ENCODE measurements at places on chromosomes 3 and 15.

DNA sequence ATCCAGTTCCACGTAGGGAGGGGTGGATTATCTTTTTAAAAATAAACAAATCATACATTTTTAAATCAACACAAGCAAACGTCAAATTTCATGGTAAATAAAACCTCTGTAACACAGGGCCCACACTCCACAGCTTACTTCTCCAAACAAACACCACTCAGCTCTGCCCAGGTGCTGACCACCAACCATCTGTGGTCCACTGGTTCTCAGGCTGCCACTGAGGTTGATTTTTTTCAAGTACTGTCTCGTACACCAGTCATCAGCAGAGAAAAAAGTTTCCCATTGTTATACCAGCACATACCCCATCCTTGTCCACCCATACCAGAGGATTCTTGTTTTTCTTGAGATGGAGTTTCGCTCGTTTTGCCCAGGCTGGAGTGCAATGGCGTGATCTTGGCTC is 32.4 kb downstream of the CHSY1 start:
- no peak for DNase-seq

DNA sequence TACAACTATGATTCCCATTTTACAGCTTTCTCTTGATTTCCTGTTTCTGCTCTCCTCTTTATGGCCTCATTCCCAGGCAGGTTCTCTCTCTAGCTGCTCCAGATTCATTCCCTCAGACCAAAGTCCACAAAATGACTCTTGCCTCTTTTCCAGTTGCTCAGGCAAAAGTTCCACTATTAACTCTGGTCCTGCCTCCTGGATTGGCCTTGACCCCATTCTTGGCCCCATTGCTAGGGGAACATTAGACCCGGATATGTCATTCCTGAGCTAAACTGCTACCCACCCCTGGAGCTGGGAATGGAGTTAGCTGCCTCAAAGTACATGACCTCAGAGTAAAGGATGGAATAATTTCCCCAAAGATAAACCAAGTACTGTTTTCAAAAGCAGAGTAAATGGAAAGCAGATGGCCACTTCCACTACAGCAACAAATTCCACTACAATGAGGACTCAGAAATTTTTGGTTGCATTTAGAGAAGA is 73.0 kb upstream of the GAP43 start:
- no peak for DNase-seq

DNA sequence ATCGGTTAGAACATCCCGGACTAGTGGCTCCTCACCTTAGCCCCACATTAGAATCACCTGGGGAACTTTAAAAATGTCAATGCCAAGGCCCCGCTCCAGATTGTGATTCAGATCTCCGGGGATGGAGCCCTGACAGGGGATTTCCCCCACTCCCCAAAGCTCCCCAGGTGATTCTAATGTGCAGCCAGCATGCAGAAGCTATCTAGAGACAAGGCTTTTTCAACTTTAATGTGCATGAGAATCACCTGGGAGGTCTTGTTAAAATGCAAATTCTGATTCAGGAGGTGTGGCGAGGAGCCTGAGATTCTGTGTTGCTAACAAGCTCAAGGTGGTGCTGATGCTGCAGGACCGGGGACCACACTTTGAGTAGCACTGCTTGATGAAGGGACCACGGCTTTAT is 156.7 kb downstream of the RAB11A start:
- no peak for DNase-seq

DNA sequence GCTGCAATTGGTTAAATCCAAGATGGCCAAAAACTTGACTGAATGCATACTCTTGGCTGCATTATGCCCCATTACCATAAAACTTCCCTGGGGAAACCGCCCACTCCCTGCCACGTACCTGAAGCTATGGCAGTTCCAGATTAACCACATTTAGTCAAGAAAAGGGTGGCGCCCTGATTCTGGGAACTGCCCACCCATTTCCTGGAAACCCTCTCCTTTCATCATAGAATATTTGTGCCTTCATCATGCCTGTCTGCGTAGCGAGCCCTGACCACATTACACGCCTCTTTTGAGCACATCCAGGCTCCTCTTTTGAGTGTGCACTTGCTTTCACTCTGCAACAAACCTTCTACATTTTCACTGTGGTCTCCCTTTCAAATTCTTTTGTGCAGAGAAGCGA is 5.2 kb downstream of the LINS1 start:
- no peak for DNase-seq

GRCh38 chr15:63019511-63020109 is 22.9 kb upstream of the TPM1 start:
- DNase-seq, result peak; percentile 93

DNA sequence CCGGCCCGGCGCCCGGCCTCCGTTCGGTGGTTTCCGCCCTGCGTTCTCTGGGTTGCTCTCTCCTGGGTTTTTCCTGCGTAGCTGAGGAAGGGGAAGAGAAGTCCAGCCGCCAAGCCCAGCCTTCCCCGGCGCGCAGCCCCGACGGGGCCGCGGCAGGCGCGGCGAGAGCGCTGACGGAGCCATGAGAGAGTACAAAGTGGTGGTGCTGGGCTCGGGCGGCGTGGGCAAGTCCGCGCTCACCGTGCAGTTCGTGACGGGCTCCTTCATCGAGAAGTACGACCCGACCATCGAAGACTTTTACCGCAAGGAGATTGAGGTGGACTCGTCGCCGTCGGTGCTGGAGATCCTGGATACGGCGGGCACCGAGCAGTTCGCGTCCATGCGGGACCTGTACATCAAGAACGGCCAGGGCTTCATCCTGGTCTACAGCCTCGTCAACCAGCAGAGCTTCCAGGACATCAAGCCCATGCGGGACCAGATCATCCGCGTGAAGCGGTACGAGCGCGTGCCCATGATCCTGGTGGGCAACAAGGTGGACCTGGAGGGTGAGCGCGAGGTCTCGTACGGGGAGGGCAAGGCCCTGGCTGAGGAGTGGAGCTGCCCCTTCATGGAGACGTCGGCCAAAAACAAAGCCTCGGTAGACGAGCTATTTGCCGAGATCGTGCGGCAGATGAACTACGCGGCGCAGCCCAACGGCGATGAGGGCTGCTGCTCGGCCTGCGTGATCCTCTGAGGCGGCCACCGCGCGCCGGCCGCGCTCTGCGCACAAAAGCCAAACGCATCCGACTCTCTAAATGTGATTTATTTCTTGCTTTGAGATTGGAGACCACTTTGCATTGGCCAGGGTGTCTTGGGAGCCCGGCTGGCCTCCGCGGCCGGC is 727 bp downstream of the RAP2B start:
- no peak for DNase-seq

DNA sequence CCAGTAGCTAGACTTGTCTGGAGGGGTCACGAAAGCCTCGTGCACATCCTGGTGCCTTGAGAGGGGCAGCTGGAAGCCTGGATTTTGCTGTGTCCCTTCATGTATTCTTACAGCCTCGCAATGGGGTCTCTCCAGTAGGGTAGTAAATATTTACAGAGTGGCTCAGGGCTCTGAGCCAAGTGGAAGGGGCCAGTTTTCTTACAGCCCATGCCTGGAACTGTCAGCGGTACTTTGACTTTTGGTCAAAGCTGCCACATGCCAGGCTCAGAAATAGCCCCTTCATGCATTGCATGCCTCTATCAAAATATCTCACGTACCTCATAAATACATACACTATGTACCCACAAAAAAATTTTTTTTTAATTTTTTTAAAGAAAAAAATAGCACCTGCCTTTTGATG is 119.2 kb downstream of the OSBPL10 start:
- DNase-seq, result no peak

DNA sequence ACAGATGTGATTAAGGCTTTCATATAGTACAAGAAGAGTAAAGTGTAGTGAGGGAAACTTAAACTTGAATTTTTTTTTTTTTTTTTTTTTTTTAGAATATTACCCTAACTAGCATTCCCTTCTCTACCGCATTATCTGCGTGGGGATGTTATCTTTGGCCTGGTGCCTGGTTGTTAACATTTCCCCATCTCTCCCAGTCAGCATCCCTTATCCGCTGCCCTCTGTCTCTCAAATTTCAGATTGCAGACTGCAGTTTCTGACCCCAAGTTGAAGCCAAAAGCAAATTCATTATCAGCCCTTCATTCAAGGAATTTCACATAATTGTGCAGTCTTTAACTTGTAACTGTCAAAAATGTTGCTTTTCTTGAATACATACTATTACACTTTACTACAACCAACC is 353.0 kb downstream of the PLOD2 start:
- DNase-seq, result peak; percentile 81

GRCh38 chr15:84992157-84992944 is 10.7 kb downstream of the PDE8A start:
- peak; percentile 65 for DNase-seq

DNA sequence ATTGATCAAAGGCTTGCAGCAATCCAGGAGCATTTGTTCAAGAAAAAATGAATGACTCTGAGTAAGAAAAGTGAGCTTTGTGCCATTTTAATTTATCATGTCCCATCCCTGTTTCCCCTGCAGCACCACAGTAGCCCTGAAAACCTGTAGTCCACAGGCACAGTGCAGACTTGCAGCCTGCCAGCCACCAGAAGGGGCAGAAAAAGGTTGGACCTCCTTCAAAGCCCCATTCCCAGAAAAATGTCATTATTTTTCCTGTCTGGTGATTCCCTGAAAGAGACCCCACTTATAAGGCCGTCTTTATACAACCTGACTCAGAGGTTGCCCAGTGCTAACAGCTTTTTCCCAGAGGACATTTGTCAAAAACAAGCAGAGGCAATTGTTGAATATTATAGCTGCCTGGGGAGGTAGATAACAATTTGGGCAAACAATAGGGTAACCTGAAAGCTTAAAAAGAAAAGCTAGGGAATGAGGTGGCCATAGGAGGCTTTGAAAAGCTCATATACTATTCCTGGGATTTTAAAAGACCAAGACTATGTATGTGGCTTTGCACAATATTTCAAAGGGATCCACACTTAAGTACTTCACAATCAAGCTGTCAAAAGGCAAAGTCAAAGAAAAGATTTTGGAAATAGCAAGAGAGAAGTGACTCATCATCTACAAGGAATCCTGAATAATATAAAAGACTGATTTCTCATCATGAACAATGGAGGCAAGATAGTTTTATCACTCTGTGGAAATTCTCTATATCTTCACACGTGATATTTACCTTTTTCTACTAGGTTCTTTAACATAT is 136.8 kb upstream of the PLXNA1 start:
- DNase-seq, result no peak

DNA sequence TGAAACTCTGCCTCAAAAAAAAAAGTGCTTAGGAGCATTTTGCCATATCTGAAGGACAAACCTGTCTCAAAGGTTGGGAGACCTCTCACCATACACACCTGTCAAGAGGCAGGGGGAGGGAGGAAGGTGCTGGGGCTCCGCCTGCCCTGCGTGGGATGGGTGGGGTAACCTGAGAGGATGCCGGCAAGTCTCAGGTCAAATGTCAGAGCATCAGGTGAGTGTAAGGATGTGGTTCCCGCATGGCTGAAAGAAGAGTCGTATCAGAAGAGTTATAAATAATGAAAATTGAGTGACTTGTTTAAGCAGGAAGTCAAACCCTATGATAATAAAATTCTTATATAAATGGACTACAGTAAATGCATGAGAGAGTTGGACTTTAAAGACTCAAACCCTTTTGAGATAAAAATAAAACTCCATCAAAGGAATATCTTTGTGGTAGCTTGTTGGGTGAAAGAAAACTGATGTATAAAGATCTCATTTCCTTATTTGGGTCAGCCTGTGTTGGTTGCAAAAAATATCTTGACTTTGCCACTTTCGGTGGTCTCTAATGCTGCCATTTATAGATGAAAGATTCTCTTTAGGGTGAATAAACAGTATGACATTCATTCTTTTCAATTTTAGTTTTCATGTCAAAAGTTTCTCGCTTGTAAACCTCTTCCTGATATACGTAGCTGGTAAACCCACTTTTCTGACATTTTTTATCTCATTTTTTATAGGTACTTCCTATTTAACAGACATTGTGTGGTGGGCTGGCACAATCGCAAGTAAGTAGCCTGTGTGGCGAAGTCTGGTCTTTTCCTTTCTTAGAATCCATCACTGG is 23.8 kb downstream of the NIPA1 start:
- no peak for DNase-seq

GRCh38 chr15:99279290-99279689 is 28.0 kb downstream of the LRRC28 start:
- no peak for DNase-seq

- no peak for DNase-seq
Measured at GRCh38 chr15:40443846-40444245, 3.1 kb downstream of the BAHD1 start.

DNA sequence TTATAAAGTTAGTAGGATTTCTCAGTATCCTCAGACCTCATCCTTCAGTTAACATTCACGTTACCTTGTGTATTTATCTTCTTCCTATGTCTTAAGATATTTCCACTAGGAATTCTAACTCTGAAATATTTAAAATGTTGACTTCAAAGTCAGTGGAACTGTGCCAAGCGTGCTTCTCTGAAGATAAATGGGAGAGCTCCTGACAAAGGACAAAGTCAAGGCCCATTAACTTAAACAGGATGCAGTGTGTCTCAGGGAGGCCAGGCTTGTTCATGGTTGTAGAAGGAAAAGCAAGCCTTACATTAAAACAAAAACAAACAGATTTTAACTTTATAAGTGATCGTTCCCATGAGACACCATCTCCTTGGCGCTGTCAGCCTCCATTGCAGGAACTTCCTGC is 41.5 kb downstream of the ABHD17C start:
- DNase-seq, result no peak

DNA sequence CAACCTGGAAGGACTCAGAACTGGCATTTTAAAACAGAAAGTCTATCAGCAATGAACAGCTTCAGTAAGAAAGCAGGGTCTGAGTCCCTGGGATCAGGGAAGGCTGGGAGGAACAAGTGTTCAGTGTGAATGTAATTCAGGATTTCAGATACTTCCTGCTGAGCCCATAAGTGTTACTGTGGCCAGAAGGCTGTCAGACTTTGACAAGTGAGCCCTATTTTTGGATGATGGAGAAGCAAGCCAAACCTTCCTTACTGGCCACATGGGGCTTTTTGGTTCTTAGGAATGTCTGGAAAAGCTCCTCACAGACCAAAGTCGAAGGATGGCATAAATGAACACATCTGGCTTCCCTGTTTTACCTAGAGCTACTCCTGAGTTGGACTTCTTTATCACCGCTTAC is 157.2 kb downstream of the BBX start:
- DNase-seq, result no peak

DNA sequence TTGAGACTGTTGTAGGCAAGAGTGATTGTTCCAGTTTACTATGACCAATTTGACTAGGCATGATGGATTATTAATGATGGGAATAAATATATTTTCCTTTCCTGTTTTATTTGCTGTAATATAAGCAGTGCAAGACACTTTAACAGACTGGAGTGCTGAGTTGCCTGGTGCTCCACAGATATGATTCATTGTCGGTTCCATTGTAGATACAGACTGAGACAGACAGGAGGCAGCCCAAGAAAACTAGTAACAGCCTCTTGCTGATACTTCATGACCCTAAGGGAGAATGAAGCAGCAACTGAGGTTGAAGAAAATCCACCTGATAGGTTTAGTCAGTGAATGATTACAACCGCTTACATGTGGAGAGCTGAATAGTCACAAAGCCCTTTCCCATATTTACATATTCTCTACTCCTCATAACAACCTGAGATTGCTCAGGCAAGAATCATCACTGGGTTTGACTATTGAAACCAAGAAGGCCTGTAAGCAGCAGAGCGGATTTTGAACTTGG is 235.1 kb upstream of the TPRG1 start:
- DNase-seq, result peak; percentile 40

- DNase-seq, result no peak
Measured at GRCh38 chr3:125594125-125594524, 1.2 kb downstream of the OSBPL11 start.

GRCh38 chr3:150409125-150409511 is 1.0 kb downstream of the TSC22D2 start:
- DNase-seq, result no peak
